SHP77 treated with DMSO at 0.1 percent for 48 hours (cell line): ENCODE measurements at places on chromosomes 7 and 10.

- DNase-seq = no peak
Measured at GRCh38 chr7:42217053-42217452, 20.0 kb downstream of the GLI3 start.

DNA sequence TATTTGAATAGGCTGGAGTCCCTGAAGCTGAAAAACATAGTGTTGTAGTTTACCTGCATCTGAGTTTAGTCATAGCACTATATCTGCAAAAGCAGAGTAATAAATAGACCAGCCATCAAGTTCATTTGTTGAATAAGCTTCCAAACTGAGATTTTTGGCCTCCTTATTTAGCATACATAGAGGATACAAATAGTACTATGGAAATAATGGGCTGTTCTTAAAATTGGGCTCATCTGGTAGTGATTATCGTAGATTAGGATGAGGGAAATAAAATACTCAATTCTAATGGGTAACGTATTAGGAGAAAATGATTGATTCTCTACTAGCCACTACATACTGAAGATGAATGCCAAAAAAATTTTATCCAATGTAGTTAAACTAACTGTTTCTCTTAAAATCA, 41.4 kb upstream of the TMEM196 start:
- no peak for DNase-seq

GRCh38 chr10:5518143-5518542, 6.6 kb upstream of the CALML3 start:
- DNase-seq = peak; percentile 64

DNA sequence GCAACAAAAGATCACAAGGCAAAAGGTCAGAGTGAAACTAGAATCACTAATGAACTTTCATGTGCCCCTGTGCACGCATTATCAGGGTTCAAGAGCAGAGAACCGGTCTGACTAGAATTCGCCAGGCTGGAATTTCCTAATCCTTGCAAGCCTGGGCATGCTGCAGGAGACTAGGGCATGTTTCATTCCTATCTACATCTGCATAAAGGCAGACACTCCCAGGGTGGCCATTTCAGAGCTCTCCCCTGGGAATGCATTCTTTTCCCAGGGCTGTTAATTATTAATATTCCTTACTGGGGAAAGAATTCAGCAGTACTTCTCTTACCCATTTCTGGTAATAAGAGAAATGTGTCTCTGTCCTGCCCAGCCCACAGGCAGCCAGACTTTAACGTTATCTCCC, 90.5 kb downstream of the CDC14C start:
- no peak for DNase-seq

GRCh38 chr10:132098539-132099388, 33.0 kb downstream of the JAKMIP3 start:
- no peak for DNase-seq

- no peak for DNase-seq
Measured at GRCh38 chr7:27053153-27053552, 42.6 kb downstream of the HOXA1 start.

DNA sequence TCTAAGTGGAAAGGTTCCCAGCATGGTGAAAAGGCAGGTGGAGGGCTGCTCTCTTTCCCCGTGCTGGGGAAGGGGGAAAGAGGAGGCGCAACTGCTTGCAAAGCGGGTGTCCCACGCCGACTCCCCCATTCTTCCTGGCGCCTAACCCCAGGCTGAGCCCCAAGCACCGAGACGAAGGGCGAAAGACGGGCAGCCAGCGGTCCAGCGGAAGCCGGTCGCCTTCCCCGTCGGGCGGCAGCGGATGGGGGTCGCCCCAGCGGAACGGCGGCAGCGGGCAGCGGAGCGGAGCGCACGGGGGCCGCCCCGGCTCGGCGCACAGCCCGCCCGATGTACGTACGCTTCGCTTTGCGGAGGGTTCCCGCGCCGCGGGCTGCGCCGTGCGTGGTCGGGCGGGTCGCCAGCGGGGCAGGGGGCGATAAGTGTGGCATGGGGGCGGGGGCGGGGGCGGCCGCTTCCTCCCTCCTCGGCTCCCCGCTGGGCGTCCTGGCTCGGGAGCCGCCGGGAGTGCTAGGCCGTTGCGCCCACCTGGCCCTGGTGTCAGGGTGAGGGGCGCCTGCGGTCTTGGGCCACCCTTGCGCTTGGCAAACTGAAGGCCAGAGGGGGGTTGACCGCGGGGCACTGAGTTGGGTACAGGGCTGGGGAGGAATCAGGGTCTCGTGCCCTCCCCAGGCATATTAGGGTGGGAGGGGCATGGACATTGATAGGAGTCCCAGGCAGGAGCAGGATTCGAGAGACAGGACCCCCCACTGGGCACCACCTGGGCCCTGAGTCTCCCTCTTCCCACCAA, 35.2 kb upstream of the HSPB1 start:
- DNase-seq = no peak

- DNase-seq = no peak
Measured at GRCh38 chr7:28414453-28414852, 2.1 kb downstream of the CREB5 start.

DNA sequence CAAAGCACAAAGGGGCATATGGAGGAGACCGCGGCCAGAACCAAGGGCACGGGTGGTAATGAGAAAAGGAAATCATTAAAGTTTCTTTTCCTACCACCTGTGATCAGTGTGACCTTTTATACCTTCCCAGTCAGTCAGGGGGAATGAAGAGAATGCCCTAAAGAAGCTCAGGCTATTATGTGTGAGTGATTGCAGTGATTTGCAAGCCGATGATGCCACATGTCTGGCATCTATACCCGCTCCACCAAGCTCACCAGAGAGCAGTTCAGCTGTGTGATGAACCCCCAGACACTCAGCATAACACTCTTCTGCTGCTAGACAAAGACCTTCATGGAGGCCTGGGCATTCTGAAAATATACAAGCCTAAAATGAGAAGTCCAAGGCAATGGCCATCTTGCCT, 106.2 kb upstream of the AGK start:
- no peak for DNase-seq

GRCh38 chr10:91220954-91221675, 652 bp downstream of the PCGF5 start:
- no peak for DNase-seq

DNA sequence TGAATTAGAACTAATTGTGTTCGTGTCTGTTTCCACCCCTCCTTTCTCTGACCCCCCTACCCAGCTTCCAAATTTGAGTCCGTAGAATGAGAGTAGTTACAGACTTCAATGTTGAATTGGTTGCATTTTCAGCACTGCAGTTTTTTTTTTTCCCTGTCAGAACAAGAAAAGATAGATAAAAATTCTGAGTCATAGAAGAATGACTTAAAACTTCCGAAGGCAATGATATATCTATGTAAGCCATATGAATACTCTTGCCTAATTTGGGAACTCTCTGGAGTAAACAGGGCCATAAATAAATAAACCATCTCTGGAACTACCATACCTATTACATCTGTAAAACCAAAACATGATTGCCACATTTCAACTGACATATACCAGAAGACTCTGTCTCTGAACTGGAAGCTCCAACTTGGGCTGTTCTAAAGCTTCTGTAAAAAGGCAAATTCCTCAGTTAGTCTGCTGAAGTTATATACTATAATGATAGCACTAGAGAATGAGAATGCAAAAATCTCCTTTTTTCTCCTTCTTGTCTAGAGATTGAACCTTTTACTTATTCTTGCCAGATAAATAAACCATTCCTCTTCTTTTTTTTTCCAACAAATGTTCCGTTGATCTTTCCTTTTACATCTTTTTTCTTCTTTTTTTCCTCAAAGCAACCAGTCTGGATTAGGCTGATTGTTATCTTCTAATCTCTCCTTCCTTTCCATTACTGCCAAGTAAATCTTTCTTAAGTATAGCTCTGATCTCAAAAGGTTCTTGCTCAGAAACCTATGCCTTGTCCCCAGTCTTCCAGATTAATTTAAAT, 23.5 kb downstream of the VCL start:
- DNase-seq = no peak

DNA sequence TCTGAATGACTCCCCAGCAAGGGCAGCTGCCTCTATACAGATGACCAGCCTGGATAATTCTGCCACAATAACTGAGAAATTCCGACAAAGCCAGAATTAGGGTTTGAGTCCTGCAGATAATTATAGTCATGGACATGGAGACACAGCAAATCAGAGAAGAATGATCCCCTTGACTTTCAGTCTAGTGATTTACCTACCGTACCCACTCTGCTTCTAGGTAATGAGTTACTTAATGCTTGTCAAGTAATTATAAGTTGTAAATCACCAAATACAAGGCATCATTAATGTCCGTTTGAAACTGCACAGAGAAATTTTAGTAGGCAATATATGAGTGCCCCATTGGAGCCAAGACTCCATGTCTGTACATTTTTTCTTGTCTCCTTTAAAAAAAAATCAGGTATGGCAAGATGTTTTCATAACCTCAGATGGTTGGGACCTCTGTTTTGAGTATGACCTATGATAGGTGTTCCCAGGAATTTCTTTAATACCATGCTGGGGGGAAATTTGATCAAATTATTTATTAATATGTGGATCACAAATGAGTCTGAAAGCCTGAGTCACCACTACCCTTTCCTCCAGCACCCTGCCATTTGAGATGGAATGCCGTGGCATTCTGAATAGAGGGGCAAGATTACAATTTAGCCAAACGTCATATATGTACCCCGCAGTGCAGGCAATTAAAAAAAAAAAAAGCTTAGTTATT, 5.5 kb upstream of the ARID5B start:
- DNase-seq = no peak

GRCh38 chr10:43419997-43420368, 11.0 kb upstream of the HNRNPF start:
- no peak for DNase-seq

DNA sequence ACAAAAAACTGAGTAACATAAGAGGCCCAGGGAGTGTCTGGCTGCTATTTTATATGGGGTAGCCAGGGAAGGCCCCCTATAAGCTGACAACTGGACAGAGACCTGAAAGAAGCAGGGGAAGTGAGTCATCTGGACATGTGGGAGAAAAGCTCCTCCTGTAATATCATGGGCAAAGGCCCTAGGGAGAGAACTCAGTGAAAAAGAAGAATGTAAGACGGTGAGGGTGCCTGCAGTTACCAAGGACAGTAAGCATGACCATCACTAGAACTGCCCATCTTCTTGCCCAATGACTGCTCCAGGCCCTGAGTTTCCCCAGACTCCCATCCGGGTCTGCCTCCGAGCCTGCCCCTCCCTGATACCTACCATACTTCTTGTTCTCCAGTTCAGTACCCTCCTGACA, 2.3 kb downstream of the ELMO1 start:
- no peak for DNase-seq

DNA sequence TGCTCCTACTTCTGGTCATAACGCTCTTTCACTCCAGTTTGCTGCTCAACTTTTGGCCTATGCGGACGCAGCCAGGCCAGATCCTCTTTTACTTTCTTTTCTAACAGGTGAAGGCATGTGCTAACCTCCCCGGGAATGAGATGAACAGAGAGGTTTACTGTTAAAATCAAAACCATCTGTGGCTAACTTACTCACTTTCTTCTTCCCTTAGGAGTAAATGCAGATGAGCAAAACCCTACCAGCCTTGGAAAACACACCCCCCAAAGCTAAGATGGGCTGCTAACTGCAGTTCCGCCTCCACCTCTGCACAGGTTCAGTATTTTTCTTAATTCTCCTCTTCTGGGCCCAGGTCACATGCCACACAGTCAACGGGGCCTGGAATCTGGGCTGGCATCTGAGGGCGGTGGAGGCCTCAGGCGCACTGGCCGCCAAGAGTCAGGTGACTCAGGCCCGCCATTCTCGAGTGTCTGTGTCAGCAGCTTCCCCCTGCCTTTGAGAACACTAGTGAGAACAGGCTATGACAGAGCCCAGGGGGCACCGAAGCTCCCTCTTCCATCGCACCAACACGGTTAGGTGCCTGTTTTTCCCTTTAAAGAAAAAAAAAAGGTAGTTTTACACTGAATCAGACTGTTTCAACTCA, 11.1 kb downstream of the FAM53B start:
- DNase-seq = no peak

DNA sequence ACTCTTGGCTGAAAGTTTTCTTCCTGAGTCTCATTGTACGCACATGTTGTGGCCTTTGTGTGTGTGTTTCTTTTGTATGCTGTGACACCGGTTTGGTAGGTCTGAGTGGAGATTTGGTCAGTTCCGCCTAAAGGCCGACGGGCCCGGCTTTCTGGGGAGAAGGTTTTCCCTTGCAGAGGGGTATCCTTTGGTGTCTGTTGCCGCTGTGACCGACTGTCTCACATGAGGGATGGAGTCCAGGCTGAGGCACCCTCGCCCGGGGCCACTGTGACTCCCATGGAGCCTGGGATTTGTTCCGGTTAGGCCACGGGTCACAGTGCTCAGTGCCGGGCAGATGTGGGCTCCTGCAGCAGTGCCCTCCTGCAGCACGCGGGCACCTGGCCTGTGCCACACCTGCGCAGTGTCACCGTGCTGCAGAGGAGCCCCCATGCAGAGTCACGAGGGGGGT, 19.4 kb downstream of the INPP5A start:
- DNase-seq = no peak

GRCh38 chr7:54907981-54908380, 110.8 kb upstream of the EGFR start:
- DNase-seq = no peak

- no peak for DNase-seq
Measured at GRCh38 chr10:103543617-103544525, 50.4 kb downstream of the NEURL1 start.

DNA sequence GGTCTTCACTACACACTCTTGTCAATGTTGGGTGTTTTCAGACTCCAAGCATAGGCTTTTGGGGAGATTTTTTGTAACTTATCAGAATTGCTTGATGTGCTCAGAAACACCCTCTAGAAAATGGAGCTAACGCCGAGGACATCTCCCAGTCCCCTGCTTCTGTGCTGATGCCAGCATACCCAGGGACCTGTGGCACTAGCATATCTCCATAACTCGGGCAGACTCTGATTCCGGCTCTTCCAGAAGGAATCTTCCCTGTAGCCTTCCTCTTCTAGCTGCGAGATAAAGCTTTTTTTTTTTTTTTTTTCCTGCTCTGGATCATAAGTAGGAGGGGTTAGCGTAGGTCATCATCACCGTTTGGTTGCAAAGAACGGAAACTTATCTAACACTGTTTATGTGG, 434.4 kb downstream of the GALNT17 start:
- no peak for DNase-seq

DNA sequence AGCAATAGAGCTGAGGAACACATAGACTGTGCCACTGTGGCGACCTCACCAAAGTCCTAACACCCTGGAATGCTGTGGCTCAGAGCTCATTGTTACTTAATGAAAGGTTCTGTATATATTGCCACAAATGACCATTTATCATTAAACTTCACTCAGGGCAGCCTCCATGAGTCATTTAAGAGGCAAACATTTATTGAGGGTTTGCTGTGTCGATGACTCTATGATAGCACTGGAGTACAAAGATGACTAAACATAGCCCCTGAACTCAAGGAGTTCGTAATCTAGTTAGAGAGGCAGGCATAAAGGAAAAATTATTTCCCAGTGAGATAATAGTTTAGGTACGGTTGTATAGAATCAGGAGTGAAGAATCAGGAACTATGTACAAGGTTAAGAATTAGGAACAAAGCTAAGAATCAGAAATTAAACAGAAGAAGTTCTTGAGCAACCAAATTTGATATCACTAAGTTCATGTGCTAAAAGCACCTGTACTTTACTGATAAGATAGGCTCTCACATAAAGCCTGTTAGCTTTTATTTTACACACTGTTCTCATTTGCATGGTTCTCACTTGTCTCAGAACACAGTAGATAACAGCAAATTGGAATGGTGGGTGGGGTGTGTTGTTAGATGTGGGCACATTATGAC, 7.9 kb downstream of the ENTPD7 start:
- no peak for DNase-seq
